ENCODE measurements at places on chromosomes 3 and 15. TPM values are rescaled to one million over a fixed set of nuclear protein-coding genes. Genes with fewer than 3 reads are reported as not detected.

Gene PLSCR2
- not detected for total RNA-seq

Gene PLA2G4D
- not detected for total RNA-seq

Gene VEPH1
- total RNA-seq, result 10.3 TPM

Gene IQCF5
- total RNA-seq, result not detected

Gene CHRNA5
- total RNA-seq, result 0.64 TPM

Gene CAMK2N2
- under 0.01 TPM for total RNA-seq

Gene PLCL2
- total RNA-seq, result 5.6 TPM

Gene AGBL1
- total RNA-seq, result not detected
